Suppressor macrophage treated with lipopolysaccharide for 1 hour (primary cell): ENCODE measurements at places on chromosomes 4 and X.
A peak's percentile ranks its signal among the peaks of the same experiment; 100 is the strongest.

DNA sequence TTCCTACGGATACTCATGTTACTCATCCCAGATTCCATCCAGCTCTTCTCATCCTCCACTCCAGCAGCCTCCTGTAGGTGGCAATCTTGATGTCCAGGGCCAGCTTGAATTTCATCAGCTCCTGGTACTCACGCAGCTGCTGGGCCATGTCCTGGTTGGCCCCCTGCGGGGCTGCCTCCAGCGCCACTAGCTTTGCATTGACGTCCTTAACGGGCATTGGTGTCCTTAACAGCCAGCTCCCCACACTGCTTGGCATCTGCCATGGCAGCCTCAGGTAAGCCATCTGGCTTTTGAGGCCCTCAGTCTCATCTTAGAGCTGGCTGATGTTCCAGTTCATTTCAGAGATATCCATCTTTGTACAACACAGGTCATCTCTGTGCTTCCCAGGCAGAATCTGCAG is 223.7 kb downstream of the FGF13 start:
- DNase-seq: no peak

- DNase-seq: no peak
These were observed 539.2 kb downstream of the GALNTL6 start for GRCh38 chr4:172352356-172352755.

DNA sequence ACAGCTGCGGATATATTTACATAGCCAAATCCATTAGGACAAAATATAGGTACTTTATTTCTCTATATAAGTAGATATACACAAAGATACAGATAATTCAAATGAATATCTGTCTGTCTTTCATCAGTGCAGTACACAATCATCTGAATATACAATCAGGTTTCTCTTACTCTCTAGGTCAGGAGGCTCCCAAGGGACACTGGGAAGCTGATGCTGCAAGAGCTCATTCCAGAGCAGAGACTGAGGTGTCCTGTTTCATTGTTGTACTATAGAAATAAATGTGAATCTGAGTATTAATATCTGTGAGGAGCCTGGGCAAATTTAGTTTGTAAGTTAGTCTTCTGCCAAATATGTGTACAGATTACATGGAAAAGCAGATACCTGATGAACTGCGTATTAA is 4.2 kb downstream of the TLL1 start:
- DNase-seq: no peak

- DNase-seq: no peak
These were observed 1.5 kb downstream of the ZNF718 start for GRCh38 chr4:125833-126232.

GRCh38 chr4:107658400-107659336 is 61.4 kb downstream of the PAPSS1 start:
- DNase-seq: peak; percentile 33

DNA sequence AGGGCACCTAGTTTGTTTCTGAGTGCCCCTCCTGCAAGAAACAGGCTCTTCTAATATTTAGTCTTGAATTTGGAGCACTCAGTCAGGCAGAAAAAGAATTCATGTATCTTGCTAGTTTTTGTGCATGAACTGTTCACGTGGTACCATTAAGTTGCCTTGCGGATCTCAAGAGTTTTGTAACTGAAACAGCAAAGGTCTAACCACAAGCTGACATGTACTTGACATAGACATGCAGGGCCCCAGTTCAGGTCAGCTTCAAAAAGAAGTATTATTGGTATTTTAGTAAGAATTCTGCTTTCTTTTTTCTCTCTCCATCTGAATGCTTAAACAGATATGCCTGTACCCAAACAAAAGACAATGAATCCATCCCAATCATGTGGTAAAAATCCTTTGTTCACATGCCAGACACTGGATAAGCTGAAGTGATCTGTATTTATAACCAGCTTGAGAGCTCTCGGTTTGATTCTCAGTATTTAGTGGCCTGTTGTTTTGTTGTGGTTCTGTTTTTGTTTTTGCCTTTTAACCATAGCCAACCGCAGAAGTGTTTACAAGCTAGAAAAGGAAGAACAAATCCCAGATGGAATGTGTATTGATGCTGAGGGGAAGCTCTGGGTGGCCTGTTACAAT is 13.0 kb downstream of the RGN start:
- DNase-seq: no peak

DNA sequence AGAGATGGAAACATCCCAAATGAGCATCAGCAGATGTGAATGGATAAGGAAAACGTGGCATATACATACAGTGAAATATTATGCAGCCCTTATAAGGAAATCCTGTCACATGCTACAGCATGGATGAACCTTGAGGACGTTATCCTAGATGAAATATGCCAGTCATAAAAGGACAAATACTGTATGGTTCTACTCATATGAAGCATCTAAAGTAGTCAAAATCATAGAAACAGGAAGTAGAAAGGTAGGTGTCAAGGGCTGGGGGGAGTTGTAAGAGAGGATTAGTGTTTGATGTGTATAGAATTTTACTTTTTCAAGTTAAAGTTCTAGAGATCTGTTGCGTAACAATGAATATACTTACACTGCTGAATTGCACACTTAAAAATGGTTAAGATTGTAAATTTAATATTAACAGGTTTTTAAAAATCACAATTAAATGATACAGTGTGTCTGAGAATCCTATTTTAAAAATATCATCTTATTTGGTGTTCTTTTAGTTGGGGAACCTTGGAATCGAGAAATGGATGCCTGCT is 58.5 kb downstream of the KDM6A start:
- DNase-seq: no peak

GRCh38 chr4:36477861-36478260 is 196.4 kb downstream of the DTHD1 start:
- no peak for DNase-seq

GRCh38 chrX:131617182-131617581 is 73.3 kb downstream of the OR13H1 start:
- DNase-seq: no peak

DNA sequence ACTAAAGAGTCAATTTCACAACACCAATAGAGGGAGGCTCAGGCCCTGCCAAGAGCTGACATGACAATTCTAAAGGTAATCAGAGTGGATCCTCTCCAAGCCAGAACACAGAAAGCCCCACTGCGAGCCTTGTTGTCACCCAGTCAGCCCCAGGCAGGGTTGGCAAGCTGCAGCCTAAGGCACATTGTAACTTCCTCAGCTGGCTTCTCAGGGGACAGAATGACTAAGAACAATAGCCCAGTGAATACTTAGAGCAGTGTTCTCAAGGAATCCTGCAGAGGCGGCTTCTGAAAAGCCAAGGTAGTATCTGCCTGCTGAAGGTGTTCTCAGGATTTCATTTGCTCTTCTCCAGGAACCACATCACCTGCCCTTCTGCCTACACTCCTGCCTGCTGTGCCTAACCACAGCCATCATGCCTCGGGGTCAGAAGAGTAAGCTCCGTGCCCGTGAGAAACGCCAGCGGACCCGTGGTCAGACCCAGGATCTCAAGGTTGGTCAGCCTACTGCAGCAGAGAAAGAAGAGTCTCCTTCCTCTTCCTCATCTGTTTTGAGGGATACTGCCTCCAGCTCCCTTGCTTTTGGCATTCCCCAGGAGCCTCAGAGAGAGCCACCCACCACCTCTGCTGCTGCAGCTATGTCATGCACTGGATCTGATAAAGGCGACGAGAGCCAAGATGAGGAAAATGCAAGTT is at the start of gene MAGEB4:
Gene MAGEB4, plus strand, starts transcription at position 277 of the 692 bp plus-strand sequence. Its CDS starts 136 bp downstream, at position 413.
- DNase-seq: no peak

DNA sequence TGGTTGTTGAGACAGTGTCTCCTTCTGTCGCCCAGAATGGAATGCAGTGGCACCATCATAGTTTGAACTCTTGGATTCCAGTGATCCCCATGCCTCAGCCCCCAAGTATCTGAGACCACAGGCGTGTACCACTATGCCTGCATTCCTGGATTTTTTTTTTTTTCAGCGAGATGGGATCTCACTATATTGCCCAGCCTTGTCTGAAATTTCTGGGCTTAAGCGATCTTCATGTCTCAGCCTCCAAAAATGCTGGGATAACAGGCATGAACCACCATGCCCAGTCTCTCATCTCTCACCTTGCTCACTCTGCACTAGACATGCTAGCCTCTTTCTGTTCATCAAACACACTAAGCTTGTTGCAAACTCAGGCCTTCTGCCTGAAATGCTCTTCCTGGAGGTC is 104.1 kb downstream of the UBE2K start:
- DNase-seq: no peak

- no peak for DNase-seq
These were observed 49.3 kb downstream of the APELA start for GRCh38 chr4:164926301-164926700.

DNA sequence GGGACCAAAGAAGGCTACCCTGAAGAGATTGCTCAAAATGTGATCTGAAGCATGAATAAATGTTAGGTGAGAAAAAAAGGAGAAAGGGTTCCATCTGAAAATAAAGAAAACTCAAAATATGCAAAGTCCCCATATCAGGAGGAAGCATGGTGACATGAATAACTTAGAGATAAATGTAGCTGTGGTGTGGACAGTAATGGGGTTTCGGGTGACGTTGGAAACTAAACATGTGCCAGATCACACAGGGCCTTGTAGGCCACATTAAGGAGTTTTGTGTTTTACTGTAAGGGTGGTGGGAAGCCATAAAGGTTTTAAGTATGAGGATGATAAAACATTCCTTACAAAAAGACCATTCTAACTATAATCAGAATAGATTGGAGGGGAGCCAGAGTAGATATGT is 40.3 kb upstream of the ACSL4 start:
- no peak for DNase-seq

GRCh38 chrX:10512258-10512657 is 108.1 kb downstream of the MID1 start:
- DNase-seq: no peak

- no peak for DNase-seq
These were observed 83.6 kb upstream of the MAPK10 start for GRCh38 chr4:86443495-86443894.

DNA sequence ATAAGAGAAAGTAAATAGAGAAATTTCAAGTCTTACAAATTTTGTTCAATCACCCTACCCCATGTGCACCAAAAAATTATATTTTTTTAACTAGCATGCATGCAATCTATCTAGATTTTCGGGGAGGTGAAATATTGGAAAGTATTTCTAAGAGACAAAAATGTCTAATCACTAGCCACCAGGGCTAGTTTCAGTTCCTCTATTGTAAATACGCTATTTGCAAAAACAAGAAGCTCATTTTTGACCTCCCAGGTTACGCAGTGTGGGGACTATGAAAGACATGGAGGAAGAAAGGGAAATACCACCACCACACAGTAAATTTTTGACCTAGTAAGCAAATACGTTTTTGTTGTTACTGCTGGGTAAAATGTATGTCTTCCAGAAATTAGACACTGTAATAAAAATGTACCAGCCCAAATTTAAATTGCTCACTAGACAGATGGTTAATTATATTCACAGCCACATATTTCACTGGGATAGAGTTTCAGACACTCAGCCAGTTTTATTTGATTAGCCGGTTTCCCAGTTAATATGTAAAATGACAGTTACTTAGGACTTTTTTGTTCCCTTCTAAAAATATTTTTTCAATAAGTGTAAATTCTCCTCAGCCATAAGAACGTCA is 2.2 kb downstream of the NEXMIF start:
- peak; percentile 41 for DNase-seq

- no peak for DNase-seq
These were observed 113.0 kb downstream of the DHRSX start for GRCh38 chrX:2387614-2388239.

- no peak for DNase-seq
These were observed 1.3 kb upstream of the PCGF3 start for GRCh38 chr4:704198-704891.

- no peak for DNase-seq
These were observed 4.3 kb upstream of the MID1IP1 start for GRCh38 chrX:38796946-38797345.

- no peak for DNase-seq
These were observed 35.6 kb downstream of the MAP7D3 start for GRCh38 chrX:136215559-136215958.

DNA sequence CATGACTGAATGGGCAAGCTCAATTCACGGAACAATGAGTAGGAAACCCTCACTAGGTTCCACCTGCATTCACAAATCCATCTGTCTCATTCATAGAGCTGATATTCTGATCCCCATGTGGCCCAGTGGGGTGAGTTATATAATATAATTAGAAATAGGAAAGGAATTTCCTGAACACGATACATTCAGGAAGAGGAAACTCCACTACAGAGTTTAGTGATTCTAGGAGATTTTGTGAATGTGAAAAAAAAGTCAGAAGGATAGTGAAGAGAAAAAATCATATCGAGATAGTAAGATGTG is 471.2 kb downstream of the GASK1B start:
- DNase-seq: no peak

- peak; percentile 16 for DNase-seq
These were observed 92.2 kb downstream of the TBL1X start for GRCh38 chrX:9557091-9557490.
